ENCODE measurements at places on chromosomes 2 and 18.

DNA sequence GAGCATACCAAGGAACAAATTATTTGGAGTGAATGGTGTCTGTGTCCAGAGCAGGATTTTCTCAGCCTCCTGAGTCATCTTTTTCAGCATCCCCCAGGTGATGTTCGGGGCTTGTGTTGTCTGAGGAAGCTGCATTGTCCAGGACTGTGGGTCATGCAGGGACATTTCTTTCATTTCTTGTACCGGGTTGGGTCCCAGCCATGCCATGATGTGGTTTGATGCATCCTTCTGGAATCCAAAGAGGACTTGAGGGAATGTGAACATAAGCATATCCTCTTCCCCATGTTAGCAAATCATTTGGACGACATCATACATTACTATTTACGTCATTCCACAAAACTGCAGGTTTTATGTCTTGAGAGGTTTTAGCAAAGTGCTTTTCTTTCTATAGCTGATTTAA is 797.8 kb downstream of the CCDC85A start:
- DNase-seq: no peak

- DNase-seq: no peak
These were observed 36.9 kb upstream of the PDE1A start for GRCh38 chr2:182463760-182464159.

GRCh38 chr2:88832992-88833389 is 141.5 kb downstream of the RPIA start:
- DNase-seq: no peak

- DNase-seq: no peak
These were observed 4.1 kb upstream of the MAT2A start for GRCh38 chr2:85534881-85535280.

GRCh38 chr2:56337342-56337741 is 153.6 kb downstream of the CCDC85A start:
- DNase-seq: no peak

- no peak for DNase-seq
These were observed 58.6 kb upstream of the LYPD6B start for GRCh38 chr2:148979919-148980277.

DNA sequence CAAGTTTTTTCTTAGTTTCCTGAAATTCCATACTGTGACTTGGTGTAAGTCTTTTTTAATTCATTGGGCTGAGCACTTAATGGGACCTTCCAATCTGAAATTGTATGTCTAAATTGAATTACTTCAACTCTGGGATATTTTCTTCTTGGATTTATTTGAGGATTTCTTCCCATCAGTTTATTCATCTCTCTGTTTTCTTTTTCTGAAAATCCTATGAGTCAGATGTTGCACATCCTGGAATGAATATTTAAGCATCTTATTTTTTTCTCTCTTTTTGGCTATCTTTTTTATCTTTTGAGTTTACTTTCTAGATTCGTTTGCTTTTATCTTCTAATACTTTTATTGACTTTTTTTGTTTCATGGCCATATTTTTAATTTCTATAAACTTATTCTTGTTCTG is 55.4 kb upstream of the ACYP2 start:
- DNase-seq: no peak

DNA sequence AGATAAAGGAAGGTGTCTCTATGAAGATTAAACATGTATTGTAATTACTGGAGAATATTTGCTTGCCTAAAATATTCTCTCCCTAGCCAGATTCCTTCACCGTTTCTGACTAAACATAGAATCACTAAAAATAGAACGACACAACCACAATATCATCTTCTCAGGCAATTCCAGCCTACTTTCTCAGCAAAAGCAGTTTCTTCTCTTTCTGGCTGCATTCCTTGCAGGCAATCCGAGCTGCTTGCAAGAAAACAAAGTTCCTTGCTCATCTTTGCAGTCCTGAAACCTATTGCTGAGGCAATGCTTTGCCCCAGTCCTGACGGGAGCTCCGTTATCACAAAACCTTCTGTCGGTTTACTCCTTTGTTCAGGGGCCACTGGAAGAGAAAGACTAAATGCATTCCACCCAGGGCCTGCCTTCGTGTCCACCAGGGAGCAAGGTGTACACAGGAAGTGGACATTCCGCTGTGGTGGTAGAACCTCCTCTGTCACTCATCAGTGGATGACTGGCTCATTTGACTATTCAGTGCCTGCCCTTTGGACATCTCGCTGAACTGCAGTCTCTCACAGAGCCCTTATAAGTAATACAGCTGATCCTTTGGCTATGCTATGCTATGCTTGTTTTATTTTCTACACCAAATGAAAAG is 239.2 kb upstream of the DOK6 start:
- no peak for DNase-seq

GRCh38 chr2:119760956-119761275 is 1.2 kb downstream of the PTPN4 start:
- no peak for DNase-seq

- DNase-seq: no peak
These were observed 277.3 kb upstream of the FN1 start for GRCh38 chr2:215712871-215713790.

DNA sequence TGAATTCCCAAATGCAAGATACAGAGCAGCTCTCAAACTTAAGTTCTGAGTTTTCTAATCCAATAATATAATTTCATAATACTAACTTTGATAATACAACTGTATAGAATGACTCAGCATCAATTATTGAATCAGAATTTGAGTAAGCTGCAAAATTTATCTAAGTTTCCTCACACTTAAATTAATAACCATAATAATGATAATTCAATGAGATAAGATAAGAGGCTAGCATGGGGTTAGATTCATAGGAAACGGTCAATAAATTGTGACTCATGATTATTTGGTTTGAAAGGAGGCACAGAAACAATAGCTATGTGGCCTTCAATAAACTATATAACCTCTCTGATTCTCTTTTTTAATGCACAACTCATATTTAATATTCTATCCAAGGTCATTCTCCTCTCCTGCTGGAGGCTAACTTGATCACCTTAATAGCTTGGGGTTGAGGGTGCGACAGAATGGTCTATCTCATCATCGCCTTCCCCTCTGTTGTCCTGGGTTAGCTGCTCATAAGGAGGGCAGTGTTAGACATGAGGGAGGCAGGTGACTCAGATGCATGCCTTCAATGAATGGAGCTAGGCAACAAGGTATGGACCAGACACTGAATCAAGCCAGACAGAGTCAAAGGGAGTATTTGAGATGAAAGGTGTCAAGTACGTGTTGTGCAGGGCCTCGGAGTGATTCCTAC is 36.2 kb upstream of the BMP10 start:
- no peak for DNase-seq

DNA sequence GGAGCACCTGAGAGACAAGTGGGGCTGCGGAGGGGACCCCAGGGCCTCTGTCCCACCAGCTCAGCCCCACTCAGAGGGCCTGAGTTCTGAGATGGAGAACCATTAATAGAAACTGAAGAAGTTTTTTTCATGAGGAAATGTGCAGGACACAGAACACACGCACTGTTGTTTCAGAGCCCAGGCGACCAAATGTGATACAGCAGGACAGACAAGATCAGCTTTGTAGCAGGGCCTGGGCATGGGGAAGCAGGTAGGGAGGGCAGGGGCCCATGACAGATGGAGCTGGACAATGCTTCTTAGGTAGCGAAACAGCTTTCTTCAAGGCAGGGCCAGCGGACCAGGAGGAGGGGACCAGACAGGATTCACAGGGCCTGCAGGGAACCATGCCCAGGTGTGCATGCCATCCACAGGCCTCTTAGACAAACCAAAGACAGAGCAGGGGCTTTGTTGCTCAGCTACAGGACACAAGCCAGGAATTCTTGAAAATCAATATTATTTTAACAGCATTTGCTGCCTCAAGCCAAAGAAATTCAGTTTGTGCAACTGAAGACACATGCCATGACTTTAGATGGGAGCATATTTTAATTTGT is 252.8 kb upstream of the GYPC start:
- DNase-seq: no peak

- DNase-seq: no peak
These were observed 18.8 kb downstream of the TUBB6 start for GRCh38 chr18:12326711-12327460.

DNA sequence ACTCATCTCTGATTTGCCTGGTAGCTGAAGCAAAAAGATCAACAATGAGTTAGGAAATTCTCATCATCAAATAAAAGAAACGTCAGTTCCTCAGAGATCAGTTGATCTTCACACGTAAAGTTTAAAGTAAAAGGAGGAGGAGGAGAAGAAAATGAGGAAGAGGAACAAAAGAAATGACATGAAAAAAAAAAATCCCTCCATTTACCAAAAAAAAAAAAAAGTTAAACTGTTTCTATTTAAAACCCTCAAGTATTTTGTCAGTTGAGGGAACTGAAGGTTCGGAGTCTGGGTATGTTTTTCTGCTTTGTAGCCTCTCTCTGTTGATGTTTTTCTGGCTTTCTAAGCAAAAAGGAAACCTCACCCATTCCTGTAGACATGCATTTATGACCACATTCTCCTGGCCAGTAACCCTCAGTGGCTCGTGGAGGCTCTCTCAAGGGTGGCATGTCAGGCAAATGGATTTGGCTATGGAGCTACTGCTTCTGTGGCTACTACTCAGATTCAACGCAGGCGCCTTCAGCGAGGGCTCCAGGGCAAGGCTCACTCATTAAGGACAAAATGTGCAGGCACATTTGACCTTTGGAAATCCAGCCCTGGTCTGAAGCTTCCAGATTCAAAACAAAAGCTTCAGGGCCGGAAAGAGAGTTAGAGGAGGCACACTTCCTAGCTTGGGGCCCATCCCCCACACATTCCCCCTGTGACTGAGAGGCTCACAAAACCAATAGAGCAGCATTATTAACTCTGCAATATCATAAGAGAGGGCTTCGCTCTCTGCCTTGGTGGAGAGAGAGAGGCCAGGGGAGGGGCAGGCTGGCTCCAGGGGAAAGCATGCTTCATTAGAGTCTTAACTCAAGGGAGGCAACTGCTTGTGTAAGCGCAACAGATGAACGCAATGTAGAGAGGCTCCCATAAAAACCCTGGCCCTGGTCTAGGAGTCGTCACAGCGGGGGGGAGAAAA is 22.3 kb downstream of the KLF7 start:
- DNase-seq: no peak

DNA sequence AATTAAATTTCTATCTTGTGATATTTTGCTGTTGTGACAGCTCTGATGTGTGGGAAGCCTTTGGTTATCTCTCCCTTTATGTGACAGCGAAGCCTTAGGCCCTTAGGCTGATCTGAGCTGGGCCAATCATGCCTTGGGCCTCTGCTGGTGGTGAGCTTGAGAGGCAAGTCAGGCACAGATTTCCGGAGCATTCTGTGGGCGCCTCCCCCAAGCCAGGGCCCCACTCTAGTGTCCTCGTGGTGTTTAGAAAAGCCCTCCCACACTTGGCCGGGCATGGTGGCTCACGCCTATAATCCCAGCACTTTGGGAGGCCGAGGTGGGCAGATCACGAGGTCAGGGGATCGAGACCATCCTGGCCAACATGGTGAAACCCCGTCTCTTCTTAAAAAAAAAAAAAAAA is 239.8 kb downstream of the SH3RF3 start:
- no peak for DNase-seq

GRCh38 chr18:39341129-39341528 is 1775.5 kb upstream of the CELF4 start:
- no peak for DNase-seq

GRCh38 chr2:29070526-29070925 is 3.8 kb downstream of the PCARE start:
- DNase-seq: no peak

All from stimulated activated CD4-positive, alpha-beta T cell treated with anti-CD3 and anti-CD28 coated beads, Interleukin-1b, Interleukin-23, amount 100 ng/mL, for 24 hours (primary cell).